NCI-H1417 (cell line): ENCODE measurements at places on chromosomes 12 and 14.

DNA sequence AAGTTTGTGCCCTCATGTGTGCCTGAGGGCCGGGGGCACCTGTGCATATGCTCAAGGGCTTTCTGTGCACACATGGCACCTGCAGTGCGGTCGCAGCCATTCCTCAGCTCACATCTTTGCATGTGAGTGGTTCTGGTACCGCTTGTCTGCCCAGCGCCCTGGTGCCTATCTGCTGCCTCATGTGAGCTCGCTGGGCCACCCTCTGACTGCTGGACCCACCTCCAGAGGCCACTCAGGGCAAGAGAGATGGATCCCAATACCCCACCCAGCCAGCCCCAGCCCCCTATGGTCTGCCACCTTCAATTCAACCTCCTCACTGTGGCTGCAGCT lies 5.4 kb upstream of the AMN start:
- DNase-seq = no peak

DNA sequence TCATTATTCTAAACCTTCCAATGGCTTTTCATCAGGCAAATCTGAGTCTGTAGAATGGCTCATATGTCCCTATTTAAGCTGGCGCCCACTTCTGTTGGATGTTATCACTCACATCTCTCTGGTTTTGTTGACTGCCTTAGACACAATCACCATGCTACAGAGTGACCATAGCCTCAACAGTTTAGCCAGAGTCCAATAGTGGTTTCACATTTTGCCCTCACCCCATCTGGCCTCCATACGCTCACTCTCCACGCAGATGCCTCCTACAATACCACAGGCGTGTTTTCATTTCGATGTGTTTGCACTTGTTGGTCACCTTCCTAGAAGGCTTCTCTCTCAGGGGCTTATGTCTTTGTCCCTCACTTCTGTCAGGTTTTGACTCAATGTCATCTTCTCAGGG lies 3.4 kb downstream of the KLRB1 start:
- no peak for DNase-seq

GRCh38 chr12:52946797-52947547 lies 1.9 kb upstream of the KRT18 start:
- DNase-seq = no peak

- DNase-seq = no peak
These were observed 42.9 kb upstream of the PPM1H start for GRCh38 chr12:62977883-62978282.

DNA sequence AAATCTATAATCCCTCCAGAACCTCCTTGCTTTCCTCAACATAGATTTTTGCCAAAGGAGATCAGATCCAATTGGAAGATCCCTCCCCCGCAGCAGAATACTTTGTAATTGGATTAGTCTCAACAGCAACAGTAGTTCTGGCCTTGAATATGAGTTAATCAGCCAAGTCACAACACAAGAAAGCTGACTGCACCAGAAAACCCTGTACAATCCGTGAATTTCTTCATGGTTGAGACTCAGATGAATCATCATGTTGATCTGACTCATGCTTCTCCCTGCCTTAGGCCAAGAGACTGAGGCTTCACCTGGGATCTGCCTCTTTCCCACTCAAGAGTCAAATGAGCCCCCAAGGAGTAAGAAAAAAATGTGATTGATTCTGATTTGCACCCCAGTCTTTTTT lies 3.0 kb upstream of the METTL17 start:
- DNase-seq = no peak

GRCh38 chr12:28223025-28223554 lies 32.8 kb downstream of the CCDC91 start:
- no peak for DNase-seq

DNA sequence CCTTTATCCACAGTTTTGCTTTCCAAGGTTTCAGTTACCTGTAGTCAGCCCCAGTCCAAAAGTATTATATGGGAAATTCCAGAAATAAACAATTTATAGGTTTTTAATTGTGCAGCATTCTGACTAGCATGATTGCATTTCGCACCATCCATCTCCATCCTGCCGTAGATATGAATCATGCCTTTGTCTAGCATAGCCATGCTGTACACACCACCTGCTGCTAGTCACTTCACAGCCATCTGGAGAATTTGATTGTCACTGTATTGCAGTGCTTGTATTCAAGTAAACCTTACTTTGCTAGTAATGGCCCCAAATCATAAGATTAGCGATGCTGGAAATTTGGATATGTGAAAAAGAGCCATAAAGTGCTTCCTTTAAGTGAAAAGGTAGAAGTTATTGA lies 36.0 kb downstream of the MUCL1 start:
- DNase-seq = peak; percentile 76
